ENCODE measurements at places on chromosomes 6 and 20.

- no peak for DNase-seq
These were observed 14.6 kb downstream of the PDYN start for GRCh38 chr20:1979106-1979778.

DNA sequence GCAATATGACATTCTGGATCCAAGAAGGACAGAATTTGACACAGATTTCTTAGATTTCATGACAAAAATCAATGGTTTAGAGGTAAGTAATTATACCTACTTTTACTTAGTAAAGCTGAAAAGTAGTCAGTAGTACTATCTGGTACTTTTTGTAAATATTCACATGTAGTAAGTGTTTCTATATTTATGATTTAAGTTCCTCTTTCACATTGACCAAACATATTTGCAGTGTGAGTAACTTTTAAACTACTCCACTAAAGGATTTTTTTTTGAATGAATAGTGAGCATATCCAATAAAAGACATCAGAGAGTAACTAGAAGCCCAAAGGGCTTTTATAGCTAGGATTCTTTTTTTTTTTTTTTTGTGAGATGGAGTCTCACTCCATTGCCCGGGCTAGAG is 60.8 kb downstream of the DNAH8 start:
- no peak for DNase-seq

GRCh38 chr6:40844246-40844645 is 194.8 kb downstream of the UNC5CL start:
- DNase-seq = peak; percentile 70

GRCh38 chr6:36195471-36196112 is 952 bp upstream of the BRPF3 start:
- DNase-seq = no peak

GRCh38 chr6:153367021-153367420 is 235.9 kb upstream of the RGS17 start:
- no peak for DNase-seq

DNA sequence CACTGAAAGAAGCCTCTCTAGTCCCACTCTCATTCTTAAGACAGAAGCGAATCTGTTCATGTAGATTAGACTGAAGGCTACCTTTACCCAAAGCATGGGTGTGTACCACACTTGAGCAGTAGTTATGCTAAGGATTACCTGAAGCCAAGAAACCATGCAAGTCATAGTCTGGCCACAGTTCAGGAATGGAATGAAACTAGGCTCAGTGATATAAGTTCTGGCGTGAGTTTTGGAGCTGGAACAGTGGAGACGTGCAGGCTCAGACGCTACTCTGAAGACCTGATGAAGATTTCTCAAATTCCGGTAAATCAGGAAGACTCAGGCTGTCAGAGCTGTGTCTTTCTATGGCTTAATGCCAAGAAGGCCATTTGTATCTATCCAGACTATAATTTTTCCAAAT is 219.9 kb downstream of the HDGFL1 start:
- peak; percentile 78 for DNase-seq

DNA sequence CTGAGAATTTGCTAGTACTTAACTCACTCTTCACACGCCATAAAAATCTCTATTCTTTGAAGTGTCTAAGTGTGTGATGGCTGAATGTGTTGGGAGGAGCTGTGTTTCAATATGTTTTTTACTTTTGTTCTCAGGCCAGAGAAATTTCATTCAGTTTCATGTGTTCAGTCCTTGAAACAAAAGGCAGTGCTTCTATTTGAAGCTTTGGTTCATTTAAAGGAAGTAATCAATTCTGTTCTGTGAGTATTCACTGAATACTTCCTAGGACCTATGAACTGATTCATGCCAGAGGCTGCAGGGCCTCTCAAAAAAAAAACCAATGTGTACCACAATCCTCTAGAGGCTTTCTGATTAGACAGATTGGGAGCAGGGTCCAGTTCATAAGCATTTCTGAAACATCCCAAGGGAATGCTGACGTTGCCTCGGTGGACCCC is 12.4 kb upstream of the F13A1 start:
- DNase-seq = no peak

Data from umbilical cord (tissue), 2 donors.